ENCODE measurements at places on chromosomes 2 and 18.

- no peak for DNase-seq
These were observed 112.2 kb upstream of the NCKAP5 start for GRCh38 chr2:133680343-133681049.

DNA sequence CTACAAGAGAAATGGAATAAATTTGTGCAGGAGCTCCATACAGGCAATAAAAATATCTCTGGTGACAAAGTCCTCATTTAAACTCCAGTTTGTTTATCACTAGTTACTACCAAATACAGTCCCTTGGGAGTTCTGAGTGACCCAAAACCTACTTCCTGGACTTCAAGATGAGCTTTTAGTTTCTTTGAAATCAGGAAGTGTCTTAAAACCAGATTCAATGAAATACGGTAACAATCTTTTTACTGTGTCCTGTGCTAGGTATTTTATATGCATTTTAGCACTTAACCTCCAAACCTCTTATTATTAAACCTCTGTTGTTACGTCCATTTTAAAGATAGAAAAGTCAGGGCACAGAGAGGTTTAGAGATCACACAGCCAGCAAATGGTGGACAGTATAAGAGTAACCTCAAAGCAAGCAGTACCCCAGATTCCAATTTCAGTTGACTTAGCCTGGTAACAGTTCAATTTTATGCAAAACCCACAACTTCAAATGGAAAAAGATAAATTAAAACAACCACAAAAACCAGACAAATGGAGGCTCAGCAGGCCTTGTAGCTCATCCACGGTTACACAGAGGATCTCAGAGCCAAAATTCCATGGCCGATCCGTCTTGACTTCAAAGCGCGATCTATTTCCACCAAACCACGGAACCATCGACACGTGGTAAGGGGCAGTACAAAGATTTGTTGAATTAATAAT is 1.3 kb upstream of the KCMF1 start:
- DNase-seq = peak; percentile 46

DNA sequence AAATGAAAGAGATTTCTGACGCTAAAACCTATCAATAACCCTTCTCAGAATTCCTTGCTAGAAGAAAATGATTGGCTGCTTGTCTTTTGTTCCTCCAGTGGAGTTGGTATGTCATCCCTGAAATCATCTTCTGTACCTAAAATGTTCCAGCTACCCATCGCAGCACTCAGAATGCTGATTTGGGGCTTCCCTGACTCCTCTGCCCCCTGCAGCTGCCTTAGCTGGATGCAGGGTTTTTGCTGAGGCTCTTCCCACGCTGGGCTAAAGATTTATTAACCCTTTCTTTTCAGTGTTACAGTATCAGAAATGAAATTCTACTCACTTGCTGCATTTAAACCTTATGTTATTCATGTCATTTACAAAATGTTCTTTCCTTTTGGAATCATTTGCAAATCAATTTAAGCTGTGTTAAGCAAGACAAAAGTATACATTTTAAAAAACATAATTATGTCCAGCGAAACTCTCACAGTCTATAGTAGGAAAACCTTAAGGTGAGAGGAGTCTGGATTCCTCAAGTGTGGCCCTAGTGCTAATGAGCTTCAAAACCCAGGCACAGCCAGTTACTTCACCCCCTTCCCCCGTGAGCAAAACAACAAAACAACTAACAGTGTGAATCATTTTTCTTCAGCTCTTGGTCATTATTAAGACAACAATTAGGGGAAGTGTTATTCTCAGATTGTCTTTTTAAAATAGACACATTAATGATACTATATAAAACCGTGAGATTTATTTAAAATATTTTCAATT is 32.8 kb downstream of the PKP4 start:
- no peak for DNase-seq

DNA sequence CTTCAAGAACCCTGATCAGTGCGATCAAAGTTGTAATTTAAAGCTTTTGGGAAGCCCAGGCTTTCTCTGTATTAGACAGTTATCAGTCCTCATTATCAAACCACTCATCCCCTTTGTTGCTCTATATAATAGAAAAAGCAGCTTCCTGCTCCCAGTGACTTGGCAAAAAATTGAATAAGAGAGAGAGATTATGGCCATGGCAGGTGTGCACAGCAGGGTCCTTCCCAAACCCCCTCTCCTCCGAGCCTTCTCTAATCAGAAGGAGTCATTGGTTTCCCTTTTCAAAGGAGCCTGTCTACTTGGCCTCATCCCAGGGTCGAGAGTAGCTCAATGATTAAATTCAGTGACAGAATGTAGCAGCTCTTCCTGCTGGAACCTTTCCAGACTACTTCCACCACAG is 81.5 kb downstream of the SEMA4F start:
- DNase-seq = no peak

DNA sequence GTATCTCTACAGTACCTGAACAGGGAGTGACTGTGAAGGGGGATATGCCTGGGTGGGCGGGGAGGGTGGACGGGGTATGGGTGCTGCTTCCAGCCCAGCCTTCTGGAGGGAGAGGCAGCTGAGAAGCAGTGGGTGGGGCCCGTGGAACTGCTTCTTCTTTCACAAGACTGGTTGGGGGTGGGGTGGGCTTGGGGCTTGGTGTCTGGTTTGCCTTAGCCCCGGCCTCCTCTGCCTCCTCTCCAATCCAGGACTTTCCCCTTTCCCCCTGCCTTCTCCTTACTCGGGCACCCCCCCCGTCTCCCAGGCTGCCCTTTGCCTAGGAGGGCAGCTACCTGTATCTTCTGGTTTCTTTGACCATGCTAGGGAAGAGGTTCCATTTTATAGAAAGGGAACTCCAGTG is 233.4 kb downstream of the DYSF start:
- DNase-seq = no peak

- DNase-seq = no peak
These were observed 208.6 kb downstream of the CMPK2 start for GRCh38 chr2:6657136-6657535.

DNA sequence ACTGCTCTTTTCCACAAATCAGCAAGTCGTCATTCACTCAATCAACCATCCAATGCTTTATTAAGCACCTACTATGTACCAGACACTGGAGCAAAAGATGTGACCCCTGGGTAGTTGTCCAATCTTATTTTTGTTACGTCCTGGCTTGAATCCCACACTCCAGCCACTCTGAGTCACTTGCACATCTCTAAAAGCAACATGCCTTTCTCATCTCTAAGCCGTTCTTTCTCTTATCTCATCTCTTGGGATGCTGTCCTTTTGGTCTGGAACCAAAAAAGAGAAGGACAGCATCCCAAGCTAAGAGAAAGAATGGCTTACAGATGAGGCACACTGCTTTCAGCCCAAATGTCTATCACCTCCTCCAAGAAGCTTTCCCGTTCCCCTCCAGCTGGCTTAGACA is 58.8 kb downstream of the RNF152 start:
- no peak for DNase-seq

- no peak for DNase-seq
These were observed 811.3 kb downstream of the CNTNAP5 start for GRCh38 chr2:124836416-124836815.

DNA sequence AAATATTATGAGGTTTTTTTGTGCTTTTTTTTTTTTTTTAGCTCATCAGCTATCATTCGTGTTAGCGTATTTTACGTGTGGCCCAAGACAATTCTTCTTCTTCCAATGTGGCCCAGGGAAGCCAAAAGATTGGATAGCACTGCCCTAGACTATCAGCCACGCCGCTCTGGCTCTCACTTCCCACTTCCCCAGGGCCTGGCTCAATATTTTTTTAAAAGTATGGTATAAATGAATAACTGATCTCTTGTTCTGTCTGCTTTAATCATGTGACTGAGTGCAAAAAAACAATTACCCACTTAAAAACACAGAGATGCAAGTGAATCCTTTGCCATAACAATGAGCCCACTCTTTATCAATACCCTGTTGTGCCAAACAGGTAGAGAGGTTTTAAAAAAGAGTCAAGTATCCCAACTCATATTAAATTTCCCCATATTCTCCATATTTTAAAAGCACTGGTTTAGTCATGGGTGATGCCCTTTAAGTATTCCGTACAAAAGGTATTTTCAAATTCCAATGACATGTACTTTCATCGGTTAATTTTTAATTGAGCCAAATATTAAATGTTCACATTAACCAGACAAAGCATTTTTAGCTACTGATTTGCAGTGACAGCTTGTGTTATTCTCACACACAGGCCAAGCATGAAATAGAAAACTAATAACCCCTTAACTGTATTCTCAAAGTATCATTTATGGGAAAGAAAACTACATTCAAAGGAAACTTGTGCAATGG is 12.6 kb downstream of the BCL2 start:
- DNase-seq = no peak

GRCh38 chr2:237723602-237724001 is 75.0 kb upstream of the RBM44 start:
- DNase-seq = peak; percentile 45

- DNase-seq = peak; percentile 51
These were observed 178.7 kb downstream of the CLIP4 start for GRCh38 chr2:29293830-29294438.

GRCh38 chr2:30894498-30895119 is 87.4 kb upstream of the CAPN13 start:
- DNase-seq = no peak

GRCh38 chr2:165002638-165003037 is 47.3 kb upstream of the SLC38A11 start:
- DNase-seq = no peak

DNA sequence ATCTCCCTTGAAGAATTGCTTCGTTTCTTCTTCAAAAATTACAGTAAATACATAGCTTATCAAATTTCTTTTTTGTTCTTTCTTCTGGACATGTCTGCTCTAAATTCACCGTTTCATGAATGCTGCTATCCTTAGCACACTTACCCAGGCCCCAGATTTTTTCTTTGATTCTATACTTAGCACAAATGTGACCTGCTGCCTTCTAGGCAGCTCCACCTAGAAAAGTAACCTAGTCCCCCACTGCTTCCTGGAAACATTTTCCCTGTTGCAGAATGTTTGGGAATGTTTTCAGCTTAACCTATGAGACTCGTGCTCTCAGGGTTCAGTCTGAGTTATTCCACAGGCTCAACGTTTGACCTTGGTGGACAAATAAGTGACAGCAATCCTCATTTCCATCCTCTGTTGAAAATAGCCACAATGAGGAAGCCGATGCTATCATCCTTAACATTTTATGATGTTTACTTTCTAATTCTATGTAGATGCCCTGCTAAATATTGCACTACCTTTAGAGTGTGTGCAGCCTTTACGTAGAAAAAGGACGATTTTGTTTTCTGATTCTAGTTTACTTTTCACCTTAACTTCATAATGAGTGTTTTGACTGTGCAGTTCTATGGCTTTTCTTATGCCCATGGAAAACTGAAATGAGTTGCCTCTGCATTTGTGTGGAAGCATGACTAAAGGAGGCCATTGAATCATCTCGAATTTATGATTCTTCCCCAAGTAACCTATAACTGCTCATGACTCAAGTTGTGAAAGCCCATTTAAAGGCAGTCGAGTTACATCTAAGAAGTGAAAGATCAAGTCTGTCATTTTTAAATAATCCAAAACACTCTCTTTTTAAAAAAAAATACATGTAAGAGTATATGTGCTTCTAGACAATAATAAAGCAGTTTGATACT is 47.7 kb downstream of the TMEM182 start:
- DNase-seq = no peak

GRCh38 chr2:98503481-98504105 is 58.9 kb downstream of the INPP4A start:
- DNase-seq = no peak

- no peak for DNase-seq
These were observed 38.4 kb upstream of the FRZB start for GRCh38 chr2:182904844-182905243.

DNA sequence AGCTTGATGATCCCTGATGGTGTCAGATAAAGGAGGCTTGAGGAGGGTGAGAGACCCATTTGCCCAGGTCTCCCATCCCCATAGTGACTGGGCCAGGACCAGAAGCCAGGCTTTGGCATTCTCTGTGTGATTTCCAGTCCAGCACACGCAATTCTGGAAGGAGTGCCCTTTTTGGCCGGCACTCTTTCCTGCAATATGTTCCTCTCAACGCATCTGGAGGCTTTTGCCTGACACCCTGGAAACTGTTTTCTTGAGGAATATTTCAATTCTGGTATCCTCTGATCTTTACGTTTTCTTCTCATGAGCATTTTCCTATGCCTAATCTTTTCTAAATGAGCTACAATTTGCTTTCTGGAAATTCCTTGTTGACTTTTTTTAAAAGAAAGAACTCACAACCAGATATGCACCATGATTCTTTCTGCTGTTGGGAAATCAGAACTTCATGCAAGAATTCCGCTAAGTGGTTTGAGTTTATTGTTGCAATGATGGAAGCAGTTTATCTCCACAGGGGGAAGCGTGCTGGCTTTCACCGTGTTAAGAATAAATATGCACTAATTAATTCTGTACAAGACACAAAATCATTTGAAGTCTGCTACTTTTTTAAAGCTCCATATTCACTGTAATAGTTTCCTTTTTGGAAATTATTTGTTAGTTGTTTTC is 143.7 kb downstream of the NAPG start:
- no peak for DNase-seq

DNA sequence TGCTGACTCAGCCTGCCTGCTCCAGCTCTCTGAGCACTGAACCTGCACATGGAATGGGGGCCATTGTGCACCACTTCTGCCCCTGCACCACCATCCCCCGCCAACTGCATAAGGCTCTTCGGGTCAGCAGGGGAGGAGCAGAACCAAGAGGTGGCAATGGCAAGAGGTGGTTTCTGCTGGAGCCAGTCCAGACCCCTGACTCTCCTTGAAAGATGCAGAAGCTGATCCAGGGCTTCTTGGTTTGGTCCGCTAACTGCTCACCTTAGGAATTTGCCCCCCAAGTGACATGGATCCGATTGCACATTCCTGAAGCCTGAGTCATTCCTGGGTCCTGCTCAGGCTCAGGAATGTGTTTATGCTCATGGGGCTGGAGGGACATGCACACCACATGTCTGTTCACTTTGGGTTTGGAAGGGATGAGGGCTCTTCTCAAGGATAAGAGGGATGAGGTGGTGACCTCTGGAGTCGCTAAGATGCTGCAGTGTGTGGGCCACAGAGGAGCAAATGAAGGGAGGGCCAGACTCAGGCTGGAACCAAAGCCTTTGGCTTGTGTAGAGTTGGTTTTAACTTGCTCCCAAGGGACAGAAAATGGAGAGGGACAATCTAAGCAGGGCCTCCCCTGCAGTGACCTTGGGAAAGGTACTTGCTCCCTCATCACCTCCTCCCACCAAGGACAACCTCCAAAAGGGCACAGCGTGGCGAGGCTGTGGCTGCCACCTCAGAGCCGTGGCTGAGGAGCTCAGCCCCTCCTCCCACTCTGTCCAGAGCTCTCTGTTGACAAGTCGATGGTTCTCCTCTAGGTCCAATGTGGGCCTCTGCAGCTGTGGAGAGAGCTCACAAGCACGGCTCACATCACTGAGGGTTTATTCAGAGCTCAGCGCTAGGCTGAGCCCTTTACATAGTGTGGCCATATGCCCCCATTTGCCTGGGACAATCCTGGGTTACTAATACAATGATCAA is 66.2 kb downstream of the HS1BP3 start:
- DNase-seq = peak; percentile 1

DNA sequence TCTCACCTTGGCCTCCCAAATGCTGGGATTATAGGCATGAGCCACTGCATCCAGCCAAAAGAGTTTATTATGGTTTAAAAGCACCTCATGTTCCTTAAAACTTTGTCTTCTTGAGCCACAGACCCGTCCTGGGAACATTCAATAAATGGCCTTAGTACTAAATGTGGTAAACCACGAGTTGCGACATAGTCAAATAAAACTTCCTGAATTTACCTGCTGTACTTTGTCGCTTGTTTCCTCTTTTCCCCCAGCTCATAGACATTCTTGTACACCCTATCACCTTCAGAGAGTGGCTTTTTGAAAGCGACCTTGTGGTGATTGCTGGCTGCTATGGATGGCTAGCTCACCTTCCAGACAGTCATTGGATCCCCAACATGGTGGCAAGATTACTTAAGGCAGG is 310.4 kb downstream of the LRRTM1 start:
- DNase-seq = no peak

Data from activated CD4-positive, alpha-beta T cell treated with anti-CD3 and anti-CD28 coated beads for 36 hours (primary cell).